NCI-H446 treated with DMSO at 0.1 percent for 48 hours (cell line): ENCODE measurements at places on chromosomes 4 and X.

DNA sequence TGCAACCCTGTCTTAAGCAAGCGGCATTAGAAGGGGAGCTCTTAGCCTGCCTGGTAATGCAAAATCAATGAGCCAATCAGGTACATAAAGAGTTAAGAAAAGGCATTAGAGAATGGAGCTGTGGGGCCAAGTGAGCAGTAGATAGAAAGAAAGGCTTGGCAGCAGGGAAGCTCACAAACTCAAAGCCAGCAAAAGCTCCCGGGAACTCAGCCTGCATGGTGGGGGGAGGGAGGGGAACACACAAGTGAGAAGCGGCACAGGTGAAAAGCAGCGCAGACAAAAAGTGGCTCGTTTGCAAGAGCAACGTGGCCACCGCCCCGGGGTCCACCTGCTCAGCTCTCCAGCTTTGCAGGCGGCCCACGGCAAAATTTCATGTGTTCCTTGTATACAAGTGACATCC lies 818.5 kb downstream of the FAM133A start:
- DNase-seq = no peak

- DNase-seq = no peak
Observed at GRCh38 chrX:123422875-123423274, 238.8 kb downstream of the GRIA3 start.

- DNase-seq = no peak
Observed at GRCh38 chrX:18992829-18993228, 8.9 kb upstream of the PHKA2 start.

GRCh38 chrX:21606002-21606401 lies 52.1 kb downstream of the KLHL34 start:
- DNase-seq = peak; percentile 43

GRCh38 chr4:18050448-18050847 lies 28.9 kb upstream of the LCORL start:
- DNase-seq = no peak
